ENCODE measurements at places on chromosomes 3 and 15.

DNA sequence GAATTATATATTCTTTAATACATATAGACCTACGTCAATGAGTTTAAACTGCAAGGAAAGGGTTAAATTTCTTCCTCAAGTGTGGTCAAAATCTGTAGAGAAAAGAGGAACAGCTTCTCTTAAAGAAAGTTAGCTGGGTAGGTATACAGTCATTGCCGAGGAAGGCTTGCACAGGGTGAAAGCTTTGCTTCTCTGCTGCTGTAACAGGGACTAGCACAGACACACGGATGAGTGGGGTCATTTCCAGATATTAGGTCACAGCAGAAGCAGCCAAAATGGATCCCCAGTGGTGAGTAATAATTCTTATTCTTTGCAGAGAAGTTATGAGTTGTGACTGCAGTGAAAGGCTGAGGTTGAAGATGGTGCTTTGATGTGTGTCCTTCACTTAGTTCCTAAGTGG is at the start of gene CD86:
CD86 (plus strand) TSS at position 148 of the 400 bp plus-strand sequence; CDS start at position 276, 128 bp downstream.
- no peak for DNase-seq

GRCh38 chr3:133441867-133442270 is 42.0 kb downstream of the BFSP2 start:
- DNase-seq = no peak

- DNase-seq = no peak
Observed at GRCh38 chr3:71994906-71995305, 210.0 kb upstream of the PROK2 start.

DNA sequence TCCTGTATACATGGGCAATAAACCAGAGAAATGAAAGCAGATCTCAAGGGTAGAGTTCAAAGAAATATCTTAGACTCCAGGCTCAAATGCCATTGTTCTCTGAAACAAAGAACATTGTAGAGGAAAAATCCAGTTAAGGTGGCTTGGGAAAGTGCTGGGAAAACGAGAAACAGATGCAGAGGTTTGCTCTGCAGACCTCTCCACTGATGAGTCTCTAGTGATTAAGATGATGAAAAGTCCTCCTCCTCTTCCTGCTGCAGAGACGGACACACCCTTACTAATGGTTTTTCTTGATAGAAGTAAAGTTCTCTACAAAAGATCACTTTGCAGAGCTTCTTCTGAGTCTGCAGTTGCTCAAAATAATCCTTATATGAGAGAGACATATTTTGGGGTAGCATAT is 264.7 kb downstream of the GABRG3 start:
- DNase-seq = no peak

GRCh38 chr3:136251511-136251910 is 1.4 kb downstream of the PCCB start:
- no peak for DNase-seq

DNA sequence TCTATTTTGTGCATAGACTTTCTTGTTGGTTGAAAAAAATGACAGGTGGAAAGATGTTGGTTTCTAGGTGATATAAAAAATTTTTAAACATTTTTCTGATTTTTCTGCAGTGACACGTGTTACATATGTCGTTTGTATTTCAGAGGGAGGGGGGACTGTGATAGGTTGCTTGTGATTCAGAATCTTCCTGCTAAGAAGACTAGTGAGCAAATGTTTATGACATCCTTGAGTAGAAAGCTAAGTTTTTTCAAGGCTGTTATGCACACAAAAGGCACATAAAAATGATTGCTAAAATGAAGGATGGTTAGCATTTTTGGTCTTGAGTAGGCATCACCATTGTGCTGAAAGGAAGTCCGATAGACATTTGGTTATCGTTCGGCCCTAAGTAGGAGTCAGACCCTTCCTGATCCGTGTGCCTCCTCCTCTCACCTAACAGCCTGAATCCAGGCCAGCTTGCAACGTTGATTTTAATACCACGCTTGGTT is 1.5 kb downstream of the ZNF639 start:
- no peak for DNase-seq

- DNase-seq = no peak
Observed at GRCh38 chr3:147417551-147418295, 8.6 kb downstream of the ZIC1 start.

GRCh38 chr3:177447938-177448337 is 250.7 kb upstream of the TBL1XR1 start:
- DNase-seq = no peak

DNA sequence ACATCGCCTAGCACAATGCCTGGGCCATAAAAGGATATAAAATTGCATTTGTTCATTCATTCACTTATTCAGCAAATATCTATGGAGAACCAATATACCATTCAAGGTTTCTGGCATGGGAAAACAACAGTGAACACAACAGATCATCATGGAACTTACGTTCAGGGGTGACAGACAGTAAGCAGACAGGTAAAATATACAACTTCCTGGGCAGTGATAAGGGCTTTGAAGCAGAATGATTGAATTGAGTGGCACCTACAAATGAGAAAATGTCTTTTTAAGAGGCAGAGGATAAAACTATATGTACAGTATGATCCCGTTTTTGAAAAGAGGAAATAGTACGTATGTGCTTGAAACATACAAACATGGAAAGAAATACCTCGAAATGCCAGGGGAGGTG is 39.2 kb downstream of the CMTM7 start:
- DNase-seq = no peak

DNA sequence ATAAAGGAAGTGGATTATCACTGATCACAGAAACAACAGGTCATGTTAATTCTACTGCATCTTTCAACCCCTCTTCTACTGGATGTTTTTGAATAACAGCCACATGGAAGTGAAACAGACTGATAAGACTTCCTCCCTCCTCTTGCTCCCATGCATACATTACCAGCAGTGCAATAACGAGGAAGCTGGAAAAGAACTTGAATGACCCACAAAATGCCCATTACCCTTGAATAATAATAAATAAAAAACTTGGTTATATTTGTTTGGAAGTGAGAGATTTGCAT is 51.6 kb downstream of the RARB start:
- no peak for DNase-seq

- no peak for DNase-seq
Observed at GRCh38 chr3:121698901-121699300, 38.2 kb upstream of the HCLS1 start.

- DNase-seq = no peak
Observed at GRCh38 chr3:37032961-37033360, 39.6 kb downstream of the MLH1 start.

DNA sequence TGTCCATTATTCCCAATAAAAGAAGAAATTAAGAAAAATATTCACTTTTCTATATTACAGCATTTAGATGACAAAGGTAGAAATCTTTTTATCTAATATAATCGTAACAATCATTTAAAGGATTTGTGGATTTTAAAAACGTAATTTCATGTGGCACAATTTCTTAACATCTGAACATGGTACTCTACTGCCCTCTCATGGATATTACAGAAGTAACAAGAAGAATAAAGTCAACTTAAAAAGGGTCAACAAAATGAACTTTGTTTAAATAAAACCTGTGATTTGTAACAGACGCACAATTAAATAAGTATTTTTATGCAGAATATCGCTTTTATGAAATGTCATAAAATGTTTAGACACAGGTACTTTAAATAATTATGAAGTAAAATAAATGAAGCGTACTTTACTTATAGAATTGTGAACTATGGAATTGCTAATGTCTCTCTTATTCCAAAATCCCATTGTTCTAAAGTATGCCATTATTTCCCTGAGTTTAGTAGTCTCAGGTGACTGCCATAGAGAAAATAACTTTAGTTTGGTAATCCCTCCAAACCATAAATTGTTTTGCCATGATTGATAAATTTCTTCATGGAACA is 366.8 kb upstream of the ZNF385D start:
- no peak for DNase-seq

GRCh38 chr3:10055097-10055496 is 28.9 kb downstream of the FANCD2 start:
- DNase-seq = no peak

- no peak for DNase-seq
Observed at GRCh38 chr15:80856809-80857377, 77.7 kb downstream of the CEMIP start.

DNA sequence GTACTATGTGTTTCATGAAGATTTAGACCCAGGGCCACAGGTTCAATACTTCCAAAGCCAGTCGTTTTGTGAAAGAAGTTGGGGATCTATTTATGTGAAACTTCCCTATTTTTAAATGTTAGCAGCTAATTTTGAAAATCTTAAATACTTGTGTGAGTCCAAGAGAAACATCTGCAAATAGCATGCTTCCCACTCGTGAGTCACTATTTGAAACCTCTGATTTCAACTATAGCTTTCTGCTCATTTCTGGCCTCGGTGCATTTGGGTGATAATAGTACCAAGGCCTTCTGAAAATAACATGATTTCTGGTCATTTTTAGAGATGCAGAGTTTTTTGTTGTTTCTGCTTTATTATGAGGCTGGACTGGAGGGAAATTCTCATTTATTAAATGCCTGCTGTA is 110.0 kb downstream of the OPA1 start:
- no peak for DNase-seq

GRCh38 chr15:35078221-35078915 is 6.7 kb downstream of the NANOGP8 start:
- DNase-seq = no peak

DNA sequence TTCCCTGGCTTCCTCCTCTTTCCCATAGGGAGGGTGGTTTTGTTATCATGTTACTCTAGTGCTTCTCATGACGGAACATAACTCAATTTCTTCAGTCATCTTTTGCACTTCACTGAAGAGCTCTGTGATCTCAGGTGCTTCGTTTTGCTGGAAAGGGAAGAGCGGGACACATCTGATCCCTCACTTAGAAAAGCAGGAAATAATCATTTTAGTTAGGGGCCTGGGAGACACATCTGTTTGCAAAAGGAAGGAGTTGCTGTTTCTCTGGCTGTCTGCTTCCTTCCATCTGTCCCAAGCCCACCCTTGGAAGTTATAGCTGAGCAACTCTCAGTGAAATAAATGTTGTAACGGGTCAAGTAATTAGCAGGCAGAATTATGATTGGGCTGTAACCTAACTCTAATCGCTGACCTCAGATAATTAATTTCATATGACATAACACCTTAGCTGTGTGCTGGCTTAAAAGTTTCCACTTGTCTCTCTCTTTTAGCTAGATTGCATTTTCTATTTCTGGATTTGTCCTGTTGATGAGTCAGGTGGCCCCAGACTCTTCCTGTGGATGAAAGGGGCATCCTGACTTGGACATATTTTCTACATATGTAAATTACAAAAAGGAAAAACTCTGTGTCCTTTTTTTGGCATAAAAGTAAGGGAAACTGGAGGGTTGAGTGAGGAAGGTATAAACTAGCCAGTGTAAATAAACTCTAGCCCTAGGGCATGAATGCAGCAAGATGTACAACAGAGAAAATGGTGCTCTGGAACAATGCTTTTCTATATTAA is 11.0 kb upstream of the FILIP1L start:
- no peak for DNase-seq

DNA sequence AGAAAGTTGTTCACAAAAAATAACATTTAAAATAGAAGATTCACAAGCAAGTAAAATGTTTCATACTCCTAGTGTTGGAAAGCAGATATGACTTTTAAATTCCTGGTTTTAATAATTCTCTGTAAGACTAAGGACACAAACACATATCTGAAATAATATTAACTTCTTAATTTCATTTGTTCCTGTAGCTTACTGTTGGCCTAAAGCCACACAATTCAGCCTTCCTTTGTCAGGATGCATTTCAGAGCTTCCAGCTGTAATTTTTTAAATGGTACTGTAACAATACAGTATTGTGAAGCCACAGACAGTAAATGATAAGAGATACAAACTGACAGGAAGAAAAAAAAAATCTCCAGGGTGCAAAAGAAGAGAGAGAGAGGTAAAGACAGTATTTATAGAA is 84.2 kb downstream of the TMCC1 start:
- DNase-seq = no peak

- no peak for DNase-seq
Observed at GRCh38 chr3:191997579-191998268, 536.8 kb downstream of the PYDC2 start.

- DNase-seq = no peak
Observed at GRCh38 chr3:100641471-100642032, 32.2 kb downstream of the ADGRG7 start.

DNA sequence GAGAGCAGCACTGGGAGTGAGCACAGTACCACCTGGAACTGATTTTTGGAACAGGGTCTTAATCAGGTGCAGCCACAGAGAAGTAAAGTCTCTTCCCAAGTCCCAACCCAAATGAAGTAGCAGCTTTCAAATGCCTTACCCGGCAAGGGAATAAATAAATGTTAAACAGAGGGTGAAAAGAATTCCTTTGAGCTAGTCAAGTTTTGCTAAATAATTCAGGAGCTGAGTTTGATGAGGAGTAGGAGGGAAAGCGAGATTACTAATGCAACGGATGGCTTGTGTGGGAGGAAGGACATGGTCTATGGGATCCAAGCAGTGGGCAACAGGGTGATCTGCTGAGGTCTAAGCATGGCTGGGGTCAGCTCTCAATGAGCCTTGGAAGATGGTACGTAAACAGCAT is 204.5 kb upstream of the ST8SIA2 start:
- no peak for DNase-seq

- no peak for DNase-seq
Observed at GRCh38 chr3:66469220-66469640, 31.6 kb downstream of the LRIG1 start.

Data from H1 (cell line).